NAMALWA (cell line): ENCODE measurements at places on chromosomes 2 and 18.

GRCh38 chr2:239012228-239012627 is 164.3 kb downstream of the TWIST2 start:
- DNase-seq, result no peak

DNA sequence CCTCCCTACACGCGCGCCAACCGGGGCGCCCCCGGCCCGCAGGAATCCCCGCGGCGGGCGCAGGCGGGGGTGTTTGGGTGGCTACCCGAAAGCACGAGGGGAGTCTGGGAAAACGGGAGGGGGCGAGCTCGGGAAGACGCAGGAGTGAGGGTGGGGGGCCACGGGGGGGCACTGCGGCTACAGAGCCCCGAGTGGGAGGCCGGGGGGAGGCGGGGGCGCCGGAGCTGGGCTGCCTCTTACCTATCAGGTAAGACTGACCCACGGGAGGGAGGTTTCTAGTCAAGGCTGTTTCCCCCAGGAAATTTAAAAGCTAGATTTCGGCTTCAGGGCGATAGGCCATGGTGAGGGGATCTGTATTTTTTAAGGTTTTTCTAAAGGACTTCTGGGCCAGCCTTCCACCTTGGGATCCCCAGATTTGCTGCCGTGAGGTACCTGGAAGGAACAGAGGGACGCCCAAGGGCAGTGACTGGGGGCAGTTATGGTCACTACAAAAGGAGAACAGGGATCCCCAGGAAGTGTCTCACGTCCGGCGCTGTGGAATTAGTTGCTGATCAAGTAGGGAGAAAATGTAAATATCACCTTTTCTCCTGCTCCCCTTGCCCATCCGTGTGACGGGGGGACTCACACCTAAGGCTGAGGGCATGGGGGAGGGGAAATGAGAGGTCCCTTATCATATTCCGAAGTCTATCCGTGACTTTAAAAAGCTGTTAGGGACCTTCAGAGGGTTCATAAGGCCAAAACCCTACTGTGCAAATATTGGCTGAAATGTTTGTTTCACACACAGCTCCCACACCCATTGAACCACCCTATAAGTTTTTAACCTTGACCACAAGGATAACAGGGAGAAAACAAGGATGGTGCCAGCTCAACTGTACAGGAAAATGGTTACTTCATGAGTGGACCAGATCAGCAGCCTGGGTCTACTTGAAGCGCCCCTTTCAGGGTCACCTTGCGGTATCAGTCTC is 638 bp upstream of the IRS1 start:
- DNase-seq, result no peak

GRCh38 chr2:174753038-174753633 is 11.1 kb downstream of the CHRNA1 start:
- no peak for DNase-seq

DNA sequence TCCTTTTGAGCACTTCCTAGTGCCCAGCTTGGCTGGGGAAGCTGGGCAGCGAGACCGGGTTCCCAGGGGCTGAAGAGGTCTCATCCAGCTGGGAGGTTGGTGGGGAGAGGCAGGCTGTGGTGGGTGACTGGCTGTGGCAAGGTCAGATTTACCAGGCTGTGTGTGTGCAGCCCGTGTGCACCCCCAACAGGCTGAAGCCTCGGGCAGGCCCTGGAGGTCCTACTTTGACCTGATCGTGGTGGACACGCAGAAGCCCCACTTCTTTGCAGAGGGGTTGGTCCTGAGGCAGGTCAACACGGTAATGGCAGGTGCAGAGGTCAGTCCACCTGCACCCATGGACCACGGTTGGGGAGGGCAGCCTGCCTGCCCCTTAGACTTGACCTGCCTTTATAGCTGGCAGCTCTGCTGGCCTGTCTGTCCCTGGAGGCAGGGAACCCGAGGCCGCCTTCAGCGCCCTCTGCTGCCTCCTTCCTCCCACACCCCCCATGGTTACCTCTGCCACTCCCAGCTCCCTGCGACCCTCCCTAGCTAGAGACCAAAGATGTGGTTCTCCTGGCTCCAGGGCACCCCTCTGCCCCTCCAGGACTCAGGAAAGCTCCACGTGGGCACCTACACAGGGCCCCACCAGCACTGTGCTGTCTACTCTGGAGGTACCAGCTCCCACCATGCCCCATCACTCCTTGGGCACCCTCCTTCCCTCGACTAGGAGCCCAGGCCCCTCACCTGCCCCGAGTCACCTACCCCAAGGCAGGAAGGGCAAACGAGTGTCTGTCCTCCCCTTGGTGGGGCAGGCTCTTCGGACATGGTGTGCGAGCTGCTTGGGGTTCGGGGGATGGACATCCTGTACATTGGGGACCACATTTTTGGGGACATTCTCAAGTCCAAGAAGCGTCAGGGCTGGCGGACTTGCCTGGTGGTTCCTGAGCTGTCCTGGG is 4.0 kb downstream of the NT5DC4 start:
- peak; percentile 15 for DNase-seq

DNA sequence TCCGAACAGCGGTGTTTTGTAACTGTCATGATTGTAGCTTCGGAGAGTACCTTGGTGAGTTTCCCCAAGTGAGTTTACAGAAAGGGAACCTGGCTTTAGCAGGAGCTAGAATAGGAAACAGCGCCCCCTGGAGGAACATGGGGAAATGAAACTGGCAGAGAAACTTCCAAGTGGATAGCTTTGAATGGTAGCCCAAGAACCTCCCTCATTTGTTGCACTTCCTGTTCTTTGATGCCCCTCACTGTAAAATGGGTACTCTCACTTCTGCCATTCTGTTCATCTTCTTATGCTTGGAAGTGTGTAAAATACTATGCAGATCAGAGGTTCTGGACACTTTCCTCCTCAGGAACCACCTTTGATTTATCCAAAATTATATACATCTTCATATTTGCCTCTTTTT is 36.2 kb downstream of the CHST10 start:
- DNase-seq, result peak; percentile 91

DNA sequence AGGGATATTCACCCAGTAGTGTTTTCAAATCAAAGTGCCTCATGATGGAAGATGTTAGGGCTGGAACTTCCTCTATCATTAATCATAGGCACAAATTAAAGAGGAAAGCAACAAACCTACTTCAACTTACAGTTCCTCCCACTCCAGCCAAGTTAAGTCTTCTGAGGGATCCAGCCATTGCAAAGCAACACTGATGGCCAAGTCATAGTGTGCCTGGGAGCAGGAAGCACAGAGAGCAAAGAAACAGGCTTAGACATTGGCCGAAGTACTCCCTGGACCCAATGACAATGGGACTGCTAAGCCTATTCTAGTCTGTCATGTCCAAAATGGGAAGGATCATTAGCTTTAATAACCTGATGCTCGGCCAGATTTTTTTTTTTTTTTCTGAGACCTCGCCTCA is 7.0 kb downstream of the C2orf80 start:
- no peak for DNase-seq

- DNase-seq, result no peak
Observed at GRCh38 chr2:170924969-170925368, 4.1 kb upstream of the GORASP2 start.

DNA sequence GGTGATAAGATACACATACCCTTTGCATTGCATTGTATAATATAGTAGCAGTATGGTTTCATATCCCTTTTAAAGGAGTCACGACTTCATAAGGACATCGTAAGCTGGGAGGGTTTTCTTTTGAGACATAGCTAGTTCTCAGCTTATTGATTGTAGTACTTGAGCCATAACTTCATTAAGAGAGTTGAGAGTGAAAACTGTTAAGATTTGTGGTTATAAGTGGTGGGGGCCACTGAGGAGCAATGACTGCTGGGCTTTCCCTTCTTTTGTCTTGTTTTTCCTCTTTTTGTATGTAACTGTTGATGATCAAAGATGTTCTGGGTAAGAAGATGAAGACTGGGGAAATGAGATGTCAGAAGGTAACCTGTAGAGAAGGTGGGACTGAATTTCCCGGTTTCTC is 11.0 kb downstream of the EIF5B start:
- DNase-seq, result no peak

GRCh38 chr18:44883671-44884070 is 203.0 kb downstream of the SETBP1 start:
- no peak for DNase-seq

GRCh38 chr2:96656540-96656939 is 14.0 kb downstream of the FER1L5 start:
- peak; percentile 45 for DNase-seq

- peak; percentile 69 for DNase-seq
Observed at GRCh38 chr2:7203056-7203467, 285.9 kb downstream of the RNF144A start.

DNA sequence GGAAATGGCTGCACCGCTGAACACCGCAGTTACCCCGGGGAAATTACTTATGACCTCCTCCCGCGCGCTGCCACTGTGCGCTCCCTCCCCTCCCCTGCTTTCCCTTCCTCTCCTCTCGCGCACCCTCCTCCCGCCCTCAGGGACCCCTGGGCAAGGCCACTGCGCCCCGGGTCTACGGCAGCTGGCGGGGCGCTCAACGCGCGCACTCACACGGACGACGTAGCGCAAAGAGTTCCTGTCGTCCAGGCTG is 7.9 kb downstream of the ALPP start:
- DNase-seq, result no peak

DNA sequence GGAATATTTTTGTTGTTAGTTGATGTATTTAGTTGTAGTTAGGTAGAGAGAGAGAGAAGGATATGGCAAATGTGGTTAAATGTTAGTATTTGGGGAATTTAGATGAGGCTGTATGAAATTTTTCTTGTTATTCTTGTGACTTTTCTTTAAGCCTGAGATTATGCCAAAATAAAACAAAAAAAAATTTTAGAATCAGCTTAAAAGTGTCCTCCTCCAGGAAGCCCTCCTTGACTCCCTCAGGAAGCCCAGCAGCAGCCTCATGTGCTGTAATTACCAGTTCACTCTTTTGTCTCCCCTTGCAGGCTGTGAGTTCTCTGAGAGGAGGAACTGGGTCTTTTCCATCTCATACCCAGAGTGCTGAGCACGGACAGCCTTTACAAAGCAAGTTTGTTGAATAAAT is 243.5 kb downstream of the TFCP2L1 start:
- no peak for DNase-seq

DNA sequence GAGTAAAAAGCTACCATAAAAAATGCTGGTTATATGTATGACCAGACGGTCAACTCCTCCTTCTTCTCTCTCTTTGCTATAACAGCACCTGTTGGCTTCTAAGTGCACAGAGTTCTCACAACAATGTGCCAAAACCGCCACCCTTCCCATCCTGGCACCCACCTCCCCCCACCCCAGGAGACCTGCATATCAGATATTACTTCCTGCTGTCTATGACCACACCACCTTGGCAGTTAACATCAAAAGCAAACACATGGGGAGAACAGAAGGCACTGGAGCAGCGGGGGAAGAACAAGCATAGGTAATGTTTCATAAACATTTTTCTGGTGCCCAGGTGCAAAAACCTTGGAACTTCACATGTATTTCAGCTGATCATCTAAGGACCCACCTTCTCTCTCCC is 15.5 kb downstream of the SPRED2 start:
- DNase-seq, result no peak

- no peak for DNase-seq
Observed at GRCh38 chr2:227793148-227793712, 20.4 kb upstream of the CCL20 start.

- DNase-seq, result no peak
Observed at GRCh38 chr2:42813763-42814162, 21.4 kb upstream of the HAAO start.

DNA sequence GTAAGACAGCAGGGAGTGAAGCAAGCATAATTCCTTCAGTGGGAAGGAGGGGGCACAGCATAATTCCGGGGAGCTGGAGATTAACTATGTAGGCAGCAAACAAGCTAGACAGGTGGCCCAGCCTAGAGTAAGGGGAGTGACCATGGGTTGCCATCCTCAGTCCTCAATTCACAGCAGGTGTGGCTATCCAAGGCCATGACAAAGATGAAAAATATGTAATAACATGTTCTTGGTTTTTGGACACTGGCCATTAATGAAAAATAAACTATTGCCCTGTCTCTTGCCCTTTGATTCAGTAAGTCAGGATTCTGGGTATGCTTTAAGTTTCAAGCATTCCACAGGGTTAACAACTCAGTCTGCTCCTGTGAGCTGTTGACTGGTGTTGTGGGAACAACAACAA is 65.0 kb downstream of the CYP1B1 start:
- DNase-seq, result no peak

- no peak for DNase-seq
Observed at GRCh38 chr18:56028514-56028913, 440.5 kb upstream of the TCF4 start.

- no peak for DNase-seq
Observed at GRCh38 chr2:223465793-223466192, 136.4 kb downstream of the SCG2 start.

GRCh38 chr2:156800781-156801361 is 364.7 kb downstream of the GPD2 start:
- DNase-seq, result no peak

- DNase-seq, result no peak
Observed at GRCh38 chr2:164777847-164778461, 63.7 kb downstream of the COBLL1 start.

DNA sequence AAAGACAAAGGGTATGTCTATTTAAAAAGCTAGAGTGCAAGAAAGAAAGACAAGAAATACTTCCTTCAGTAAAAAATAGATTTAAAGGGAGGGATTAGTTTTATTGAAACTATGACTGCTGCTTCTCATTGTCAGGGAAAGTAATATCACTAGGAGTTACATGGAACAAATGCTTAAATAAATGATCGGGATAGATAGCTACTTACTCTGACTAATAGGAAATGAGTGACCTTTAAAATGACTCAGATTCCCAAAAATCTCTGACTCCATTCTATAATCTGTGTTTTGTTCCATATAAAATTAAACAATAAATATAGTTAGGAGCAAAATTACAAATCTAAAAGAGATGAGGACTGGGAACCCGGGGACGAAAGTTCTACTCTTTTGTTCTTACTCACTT is 669.3 kb downstream of the NR4A2 start:
- no peak for DNase-seq

- DNase-seq, result peak; percentile 79
Observed at GRCh38 chr2:168247341-168248261, at the start of gene STK39. STK39 (minus strand) TSS chr2:168247595; CDS start chr2:168247435, 160 bp downstream.

GRCh38 chr2:254241-254640 is 9.6 kb downstream of the SH3YL1 start:
- no peak for DNase-seq

- DNase-seq, result no peak
Observed at GRCh38 chr18:22974001-22974400, 40.9 kb downstream of the RBBP8 start.

DNA sequence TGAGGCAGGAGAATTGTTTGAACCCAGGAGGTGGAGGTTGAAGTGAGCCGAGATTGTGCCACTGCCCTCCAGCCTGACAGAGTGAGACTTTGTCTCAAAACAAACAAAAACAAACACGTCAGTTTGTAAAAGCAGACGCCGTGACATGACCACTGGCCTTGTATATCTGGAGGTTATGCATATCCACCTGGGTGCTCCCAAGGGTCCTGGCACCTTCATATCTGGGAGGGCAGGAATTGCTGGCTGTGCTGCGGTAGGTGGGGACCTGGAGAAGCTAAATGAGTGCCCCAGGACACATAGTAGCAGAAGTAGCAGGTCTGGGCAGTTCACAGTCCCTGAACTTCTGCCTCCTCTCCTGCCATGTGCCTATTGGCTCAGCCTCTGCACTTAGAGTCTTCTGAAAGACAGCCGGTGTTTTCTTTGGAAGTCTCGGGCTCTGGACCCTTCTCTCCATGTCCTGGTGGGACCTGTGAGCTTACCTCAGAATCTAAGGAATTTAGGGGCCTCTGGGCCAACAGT is 30.9 kb upstream of the IL1R2 start:
- DNase-seq, result no peak
